Amniotic epithelial cell (primary cell): ENCODE measurements at places on chromosomes 11 and 22.

- DNase-seq: no peak
Observed at GRCh38 chr11:113514856-113515255, 39.7 kb upstream of the DRD2 start.

- peak; percentile 67 for DNase-seq
Observed at GRCh38 chr11:29629286-29629685, 387.5 kb downstream of the KCNA4 start.

DNA sequence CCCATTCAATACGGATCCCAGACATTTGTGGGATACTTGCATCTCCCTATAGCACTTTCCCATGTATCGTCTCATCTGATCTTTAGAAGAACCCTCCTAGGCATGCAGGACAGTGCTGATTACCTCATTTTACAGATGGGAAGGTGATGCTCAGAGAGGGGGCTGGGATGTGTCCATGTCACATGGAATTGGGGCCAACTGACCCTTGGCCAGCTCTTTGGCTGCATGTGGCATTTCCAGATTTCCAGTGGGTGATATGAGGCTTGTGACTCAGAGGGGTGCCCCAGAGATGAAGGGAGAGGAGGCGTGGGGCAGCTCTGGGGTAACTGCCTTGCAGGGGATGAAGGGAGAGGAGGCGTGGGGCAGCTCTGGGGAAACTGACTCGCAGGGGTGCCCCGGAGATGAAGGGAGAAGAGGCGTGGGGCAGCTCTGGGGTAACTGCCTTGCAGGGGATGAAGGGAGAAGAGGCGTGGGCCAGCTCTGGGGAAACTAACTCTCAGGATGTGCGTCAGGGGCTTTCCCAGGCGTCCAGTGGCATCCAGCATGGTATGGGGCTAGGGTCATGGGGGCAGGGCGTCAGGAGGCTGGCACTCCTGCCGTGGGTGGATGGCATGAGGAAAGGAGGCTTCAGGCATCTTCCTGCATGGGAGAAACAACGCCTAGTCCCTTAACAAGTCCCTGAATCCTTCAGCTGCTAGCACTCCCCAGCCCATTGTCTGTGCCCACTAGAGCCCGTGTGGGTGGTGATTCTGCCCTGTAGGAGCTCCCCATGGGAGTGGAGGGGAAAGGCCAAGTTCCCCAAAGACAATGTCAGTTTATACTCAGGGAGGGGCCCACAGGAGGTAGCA lies 11.9 kb upstream of the CERK start:
- no peak for DNase-seq

GRCh38 chr22:46012182-46012880 lies 35.4 kb upstream of the WNT7B start:
- DNase-seq: no peak

- no peak for DNase-seq
Observed at GRCh38 chr11:116976941-116977570, 121.2 kb downstream of the SIK3 start.

DNA sequence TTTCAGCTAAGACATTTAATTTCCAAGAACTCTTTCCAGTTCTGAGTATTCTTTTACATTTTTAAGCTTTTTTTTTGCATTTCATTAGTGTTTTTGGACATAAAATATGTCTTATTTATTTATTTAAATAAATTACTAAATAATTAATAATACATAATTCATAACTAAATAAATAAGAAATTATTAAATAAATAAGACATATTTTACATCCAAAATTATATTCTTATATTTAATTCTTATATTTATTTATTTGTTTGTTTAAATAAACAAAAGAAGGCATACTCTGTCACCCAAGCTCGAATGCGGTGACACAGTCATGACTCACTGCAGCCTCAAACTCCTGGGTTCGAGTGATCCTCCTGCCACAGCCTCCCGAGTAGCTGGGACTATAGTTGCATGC lies 3.1 kb upstream of the MMP27 start:
- no peak for DNase-seq

DNA sequence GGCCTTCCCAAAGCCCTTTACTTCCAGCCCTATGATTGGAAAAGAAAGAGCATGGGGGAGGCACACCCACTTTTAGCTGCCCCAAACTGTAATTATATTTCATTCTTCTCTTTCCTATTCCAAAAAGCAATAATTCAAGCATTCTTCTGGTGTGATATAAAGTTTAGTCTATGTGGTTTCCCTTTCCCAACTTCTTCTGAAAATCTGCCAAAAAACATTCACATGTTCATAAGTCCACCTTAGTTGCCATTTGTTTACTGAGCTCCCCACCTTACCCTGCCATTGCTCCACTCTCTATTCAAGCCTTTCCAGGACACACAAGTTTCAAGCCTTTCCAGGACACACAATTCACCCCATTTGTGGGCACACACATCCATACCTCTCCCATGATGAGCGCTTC lies 111.6 kb upstream of the BMAL1 start:
- DNase-seq: peak; percentile 77

DNA sequence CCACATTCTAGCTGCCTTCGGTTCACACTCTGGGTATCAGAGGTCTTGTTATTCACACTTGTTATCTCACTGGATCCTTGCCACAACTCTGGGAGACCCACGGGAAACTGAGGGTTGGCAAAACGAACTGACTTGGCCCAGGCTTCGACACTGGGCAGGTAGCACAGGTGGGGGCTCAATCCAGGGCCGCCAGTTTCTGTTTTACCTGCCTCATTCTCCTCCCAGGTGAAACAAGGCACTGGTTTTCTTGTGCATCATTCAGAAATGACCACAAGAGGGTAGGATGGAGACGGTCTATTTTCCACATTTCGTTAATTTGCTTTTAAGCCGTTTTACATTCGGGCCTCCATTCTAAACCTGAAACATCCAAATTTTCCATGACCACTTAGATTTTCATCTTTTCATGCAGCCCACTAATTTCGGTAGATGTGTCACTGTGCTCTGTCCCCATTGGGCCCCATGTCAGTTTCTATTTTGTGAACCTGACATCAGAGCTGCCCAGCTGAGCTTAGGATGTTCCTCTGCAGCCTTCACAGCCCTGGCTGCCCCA lies 108.1 kb downstream of the KIAA1671 start:
- DNase-seq: no peak

DNA sequence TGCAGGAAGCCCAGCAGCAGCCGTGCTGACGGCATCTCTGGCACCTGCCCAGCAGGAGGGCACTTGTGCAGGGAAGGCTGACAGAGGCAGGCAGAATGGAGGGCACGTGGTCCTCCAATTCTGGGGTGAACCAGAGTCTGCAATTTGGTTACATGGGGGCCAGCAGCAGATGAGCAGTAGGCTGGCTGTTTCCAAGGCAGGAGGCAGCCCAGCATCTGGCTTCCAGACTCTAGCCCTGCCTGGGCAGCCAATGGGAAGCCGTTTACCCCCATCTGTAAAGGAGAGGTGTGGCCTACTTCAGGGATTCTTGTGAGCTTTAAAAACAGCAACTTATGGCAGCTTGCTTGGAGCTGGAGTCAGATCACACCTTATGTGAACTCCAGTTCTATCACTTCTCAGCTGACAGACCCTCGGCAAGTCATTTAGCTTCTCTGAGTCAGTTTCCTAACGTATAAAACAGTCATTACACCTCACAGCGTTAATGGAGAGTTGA lies 27.9 kb upstream of the RASL10A start:
- peak; percentile 31 for DNase-seq

- no peak for DNase-seq
Observed at GRCh38 chr11:92920331-92920730, 49.1 kb upstream of the MTNR1B start.

GRCh38 chr22:19750507-19751490 lies 9.8 kb upstream of the TBX1 start:
- peak; percentile 56 for DNase-seq

DNA sequence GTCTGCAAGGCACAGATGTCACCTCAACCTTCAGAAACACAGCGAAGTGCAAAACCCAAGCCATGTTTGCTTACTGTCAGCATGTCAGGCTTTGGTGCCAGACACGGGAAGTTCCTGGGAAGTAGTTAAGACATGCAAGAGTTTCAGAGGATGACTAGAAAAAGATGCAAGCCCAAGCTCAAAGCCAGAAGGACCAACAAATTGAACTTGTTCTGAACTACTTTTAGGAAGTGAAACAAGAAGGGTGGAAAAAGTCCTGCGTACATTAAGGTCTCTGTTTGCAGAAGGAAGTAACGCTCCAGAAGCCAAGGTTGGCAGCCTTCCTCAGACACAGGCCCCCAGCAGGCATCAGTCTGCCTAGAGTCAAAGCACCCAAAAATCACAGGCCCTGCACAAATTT lies 2.6 kb downstream of the AP1B1 start:
- no peak for DNase-seq

DNA sequence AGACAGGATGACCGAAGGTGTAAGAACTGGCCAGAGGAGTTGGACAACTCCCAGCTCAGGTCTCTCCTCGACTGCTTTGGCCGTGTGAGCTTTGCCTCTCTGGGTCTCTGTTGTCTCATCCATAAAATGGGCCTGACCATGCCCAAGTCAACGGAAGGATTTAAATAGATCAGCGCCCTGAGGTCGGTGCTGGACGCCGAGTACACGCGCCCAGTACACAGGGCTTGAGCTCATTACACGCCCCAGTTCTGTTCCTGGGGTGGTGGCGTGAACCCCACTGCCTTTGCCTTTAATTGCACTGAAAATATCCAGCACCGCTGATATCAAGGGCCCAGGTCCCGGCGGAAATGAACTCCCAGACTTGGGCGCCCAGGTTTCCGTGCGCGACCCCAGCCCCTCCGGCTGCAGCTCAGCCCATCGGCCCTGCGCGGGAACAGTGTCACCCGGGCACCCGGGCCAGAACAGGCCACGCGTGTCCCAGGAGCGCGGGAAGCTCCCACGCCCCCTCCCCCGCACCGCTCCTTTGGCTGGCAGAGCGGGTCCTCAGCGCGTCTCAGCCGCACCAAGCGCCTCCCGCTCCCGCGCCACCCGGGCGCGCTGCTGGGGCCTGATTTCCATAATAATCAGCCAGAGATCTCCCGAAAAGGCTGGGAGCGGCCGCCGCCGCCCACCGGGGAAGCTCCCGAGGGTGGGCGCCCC lies 42.2 kb downstream of the CYTH4 start:
- no peak for DNase-seq

GRCh38 chr22:38335077-38335476 lies 17.8 kb upstream of the CSNK1E start:
- DNase-seq: peak; percentile 62

DNA sequence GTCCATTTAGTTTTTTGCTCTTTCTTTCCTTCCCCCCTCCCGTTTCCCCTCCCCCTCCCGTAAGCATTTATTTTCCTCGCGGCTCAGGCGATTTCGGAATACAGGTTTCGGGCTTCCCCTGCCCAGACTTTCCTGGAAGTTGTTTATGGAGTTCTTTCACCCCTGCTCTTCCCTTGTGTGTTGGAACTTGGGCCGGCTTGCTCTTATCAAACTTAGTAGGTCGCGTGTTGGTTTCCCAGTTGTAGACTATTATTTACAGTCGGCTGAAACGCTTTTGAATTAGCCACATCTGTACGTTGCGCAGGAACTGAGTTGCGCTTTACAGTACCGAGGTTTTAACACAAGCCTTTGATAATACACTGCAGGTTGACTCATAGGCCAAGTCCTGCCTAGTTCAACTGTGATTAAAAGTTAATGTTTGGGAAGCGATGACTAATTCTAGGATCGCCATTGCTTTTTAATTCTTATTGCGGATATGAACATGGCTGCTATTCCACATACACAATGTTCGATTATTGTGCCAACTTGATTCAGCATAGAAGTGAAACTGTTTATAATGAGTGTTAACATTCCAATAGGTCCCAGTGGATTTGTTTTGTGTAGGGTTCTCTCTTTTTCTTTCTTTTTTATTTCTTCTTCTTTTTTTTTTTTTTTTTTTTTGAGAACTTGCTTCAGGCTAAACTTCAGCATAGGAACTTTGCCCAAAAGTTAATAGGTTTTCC lies 1.7 kb downstream of the YAP1 start:
- DNase-seq: peak; percentile 96

DNA sequence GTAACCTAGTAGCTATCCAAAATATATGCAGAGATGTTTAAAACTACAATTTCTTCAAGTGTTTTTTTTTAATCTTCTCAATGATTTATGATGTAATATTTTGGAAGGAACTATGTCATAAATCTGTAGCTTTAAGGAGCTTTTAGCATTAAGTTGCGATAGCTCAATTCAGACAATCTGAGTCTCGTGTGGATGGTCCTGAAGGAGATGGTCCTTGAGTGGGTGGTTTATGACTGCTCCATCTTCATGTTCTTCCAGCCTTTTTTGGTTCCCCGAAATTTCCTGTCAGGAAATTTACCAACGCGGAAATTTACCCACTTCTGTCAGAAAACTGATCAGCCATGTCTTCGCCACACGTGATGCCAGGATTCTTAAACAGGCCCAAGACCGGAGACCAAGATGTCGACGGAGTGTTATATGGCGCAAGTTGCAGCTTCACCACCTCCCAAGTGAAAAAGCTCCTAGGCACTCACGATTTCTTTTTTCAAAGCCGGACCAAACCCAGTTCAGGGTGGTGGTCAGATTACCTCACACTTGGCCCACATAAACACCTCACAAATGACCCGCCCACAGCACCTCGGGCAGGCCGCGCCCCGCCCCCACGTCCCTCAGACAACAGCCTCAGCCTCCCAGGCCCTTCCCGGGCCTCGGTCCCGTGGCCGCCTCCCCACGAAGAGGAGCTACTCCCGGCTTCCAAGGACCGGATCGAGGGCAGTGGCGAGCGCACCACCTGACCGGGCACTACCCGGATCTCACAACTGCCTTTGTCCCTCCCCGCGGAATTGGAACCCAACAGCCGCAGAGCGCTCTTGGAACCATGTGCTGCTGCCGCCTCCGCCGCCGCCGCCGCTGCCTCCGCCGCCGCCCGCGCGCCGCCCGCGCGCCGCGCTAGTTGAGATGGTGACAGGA lies at the start of gene MORC2:
Gene MORC2 (minus strand): TSS at position 760 of the 909 bp plus-strand sequence. CDS start 885 bp downstream, outside the sequence.
- peak; percentile 58 for DNase-seq

GRCh38 chr11:19121646-19122045 lies 4.7 kb downstream of the ZDHHC13 start:
- DNase-seq: no peak

- DNase-seq: no peak
Observed at GRCh38 chr11:46322759-46323158, 24.5 kb upstream of the DGKZ start.

DNA sequence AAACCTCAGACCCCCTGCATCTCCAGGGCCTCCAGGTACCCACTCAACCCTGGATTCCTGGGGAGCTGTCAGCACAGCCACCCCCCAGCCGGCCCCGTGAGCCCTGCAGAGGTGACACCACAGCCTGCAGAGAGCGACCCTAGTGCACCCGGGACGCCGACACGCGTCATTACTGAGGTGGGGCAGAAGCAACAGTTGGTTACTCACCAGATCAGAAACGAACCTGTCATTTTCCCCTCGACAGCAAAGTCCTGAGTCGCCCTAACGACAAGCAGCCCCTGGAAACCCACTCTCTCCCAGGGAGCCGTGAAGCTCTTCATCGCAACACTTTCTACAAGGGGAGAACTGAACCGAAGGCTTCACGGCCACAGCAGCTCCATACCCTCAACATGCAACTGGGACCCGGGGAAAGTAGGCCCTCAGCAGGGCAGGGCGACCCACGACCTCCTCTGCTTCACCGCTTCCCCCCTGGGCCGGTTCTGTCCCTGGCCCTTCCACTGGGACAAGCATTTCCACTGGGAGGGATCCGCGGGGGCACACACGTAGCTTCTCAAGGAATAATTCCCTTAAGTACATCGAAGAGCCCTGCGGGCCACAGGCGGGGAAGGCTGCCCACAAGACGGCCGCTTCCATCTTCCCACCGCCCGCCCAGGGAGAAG lies 1.6 kb downstream of the BRD1 start:
- no peak for DNase-seq

- DNase-seq: no peak
Observed at GRCh38 chr22:25182131-25183110, 17.2 kb upstream of the CRYBB3 start.

- no peak for DNase-seq
Observed at GRCh38 chr11:35160246-35160824, 21.4 kb downstream of the CD44 start.
